Lung (tissue), 17 donors: ENCODE measurements at places on chromosomes 3 and 15. TPM values are rescaled to one million over a fixed set of nuclear protein-coding genes. Genes with fewer than 3 reads are reported as not detected.

- H3K27me3 ChIP-seq, result no peaks in the 10 kb centered on the region
- no peak for DNase-seq
- H3K4me3 ChIP-seq, result no peak overlapping the region
- H3K27ac ChIP-seq, result no peak overlapping the region
Observed at GRCh38 chr15:31098953-31099740, 2.4 kb downstream of the TRPM1 start.

DNA sequence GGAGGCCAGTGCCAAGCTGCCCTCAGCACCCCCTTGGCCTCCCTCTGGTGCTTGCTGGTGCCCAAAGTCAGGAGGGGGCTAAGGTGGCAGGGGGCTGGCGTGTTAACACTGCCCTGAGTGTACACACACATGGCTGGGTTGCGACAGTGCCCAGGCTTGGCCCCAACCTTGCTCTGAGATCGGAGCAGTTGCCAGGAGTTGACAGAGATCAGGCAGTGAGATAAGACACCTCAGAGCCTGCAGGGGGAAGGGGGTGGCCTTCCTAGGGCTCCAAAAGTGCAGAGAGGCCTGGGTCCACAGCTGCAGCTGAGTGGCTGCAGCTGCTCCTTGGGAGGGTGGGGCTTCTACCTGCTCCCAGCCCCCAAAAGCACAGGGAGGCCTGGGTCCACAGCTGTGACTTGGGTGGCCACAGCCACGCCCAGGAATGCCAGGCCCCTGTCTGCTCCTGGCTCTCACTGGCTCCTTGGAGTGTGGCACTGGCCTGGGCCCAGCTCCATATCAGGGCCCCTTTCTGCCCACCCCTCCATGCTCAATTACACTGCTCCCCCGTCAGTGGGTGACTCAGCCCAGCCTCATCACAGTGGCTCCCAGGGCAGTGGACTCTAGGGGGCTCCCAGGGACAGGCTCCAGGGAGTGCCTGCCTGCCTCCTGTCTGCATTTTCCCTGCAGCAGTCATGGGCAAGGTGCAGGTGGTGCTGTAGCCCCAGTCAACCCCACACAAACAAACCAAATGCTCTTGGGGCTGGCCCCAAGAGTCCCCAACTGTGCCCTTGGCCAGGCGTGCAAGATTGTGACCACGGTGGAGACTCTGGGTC, 56.4 kb upstream of the C15orf39 start:
- no peak overlapping the region for H3K4me3 ChIP-seq
- no peak for DNase-seq
- H3K27me3 ChIP-seq, result no peaks in the 10 kb centered on the region
- no peaks in the 10 kb centered on the region for H3K36me3 ChIP-seq
- H3K4me1 ChIP-seq, result no peaks in the 10 kb centered on the region

DNA sequence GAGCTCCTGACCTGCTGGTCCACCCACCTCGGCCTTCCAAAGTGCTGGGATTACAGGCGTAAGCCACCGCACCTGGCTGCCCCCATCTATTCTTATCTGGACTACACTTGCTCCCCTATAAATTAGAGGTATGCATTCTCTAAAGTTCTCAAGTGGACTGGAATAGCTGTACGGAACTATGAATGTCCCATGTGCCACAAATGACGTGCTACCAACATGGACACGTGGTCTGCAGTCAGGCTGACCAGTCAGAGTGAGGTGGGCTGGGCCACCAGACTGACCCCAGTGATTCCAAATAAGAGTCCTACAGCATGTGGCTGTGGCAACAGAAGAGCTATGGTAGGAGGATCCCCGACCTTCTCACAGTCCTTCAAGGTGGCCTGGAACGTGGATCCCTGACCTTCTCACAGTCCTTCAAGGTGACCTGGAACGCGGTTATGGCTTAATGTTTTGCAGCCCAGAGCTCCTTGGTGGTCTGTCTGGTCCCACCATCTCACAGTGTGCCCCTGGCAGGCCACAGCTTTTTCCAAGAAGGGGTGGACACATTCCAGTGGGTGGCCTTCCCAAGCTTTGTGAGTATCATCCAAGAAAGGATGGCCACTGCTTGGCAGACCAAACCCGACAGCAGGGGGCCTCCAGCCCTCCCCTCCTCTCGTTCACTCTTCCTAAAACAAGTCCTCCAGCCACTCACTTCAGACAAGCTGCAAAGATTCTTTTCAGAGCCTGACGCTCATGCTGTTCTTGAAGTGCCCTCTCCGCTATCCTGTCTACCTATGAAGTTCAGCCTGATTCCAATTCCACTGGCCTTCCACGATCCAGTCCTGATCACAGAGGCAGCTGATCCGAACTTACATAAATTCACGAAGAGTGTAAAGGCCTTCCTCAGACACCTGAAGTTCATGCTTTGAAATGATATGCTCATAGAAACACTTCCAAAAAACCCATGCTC, 4.4 kb downstream of the ADAMTS17 start:
- H3K27me3 ChIP-seq, result peaks cover 4% of the 10 kb centered on the region
- no peak overlapping the region for H3K27ac ChIP-seq
- H3K4me1 ChIP-seq, result no peaks in the 10 kb centered on the region
- DNase-seq, result no peak

DNA sequence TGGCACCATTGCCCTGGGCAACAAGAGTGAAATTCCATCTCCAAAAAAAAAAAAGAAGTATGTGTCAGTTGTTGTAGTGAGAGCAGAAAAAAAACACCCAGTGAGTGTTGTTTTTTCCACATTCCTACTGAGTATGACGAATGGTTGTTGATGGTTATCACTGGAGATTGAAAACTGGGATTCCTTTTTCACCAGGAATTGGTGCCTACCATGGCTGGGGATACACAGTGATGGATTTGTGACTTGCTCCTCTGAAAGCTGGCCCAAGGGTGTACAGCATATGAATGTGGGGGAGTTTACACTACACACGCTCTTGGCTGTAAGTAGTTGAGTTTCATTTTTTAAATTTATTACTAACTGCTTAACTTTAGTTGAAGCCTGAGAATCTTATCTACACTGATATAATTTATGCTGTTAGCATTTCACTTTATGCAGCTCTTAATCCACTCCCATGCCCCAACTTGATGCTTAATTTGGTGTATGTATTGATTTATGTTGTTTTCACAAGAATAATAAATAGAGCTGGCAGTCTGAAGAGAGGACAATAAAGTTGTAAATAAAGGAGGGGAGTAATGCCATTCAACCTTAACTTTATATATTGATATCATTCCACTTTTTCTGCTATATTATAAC, 56.0 kb upstream of the MME start:
- H3K4me3 ChIP-seq, result no peak overlapping the region
- no peaks in the 10 kb centered on the region for H3K27me3 ChIP-seq
- no peaks in the 10 kb centered on the region for H3K4me1 ChIP-seq
- H3K27ac ChIP-seq, result no peak overlapping the region
- no peak for DNase-seq

GRCh38 chr3:88203642-88204055, 53.9 kb downstream of the C3orf38 start:
- H3K27ac ChIP-seq, result no peak overlapping the region
- peak; percentile 82 for DNase-seq

DNA sequence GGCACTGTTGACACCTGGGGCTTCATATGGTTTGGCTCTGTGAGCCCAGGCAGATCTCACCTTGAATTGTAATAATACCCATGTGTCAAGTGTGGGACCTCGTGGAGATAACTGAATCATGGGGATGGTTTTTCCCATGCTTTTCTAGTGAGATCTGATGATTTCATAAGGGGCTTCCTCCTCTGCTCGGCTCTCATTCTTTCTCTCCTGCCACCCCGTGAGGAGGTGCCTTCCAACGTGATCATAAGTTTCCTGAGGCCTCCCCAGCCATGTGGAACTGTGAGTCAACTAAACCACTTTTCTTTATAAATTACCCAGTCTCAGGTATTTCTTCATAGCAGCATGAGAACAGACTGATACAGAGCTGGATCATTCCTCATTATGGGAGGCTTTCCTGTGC, 655.9 kb upstream of the ADAMTS9 start:
- no peaks in the 10 kb centered on the region for H3K36me3 ChIP-seq
- no peak overlapping the region for H3K27ac ChIP-seq
- H3K4me1 ChIP-seq, result no peaks in the 10 kb centered on the region
- no peak overlapping the region for H3K4me3 ChIP-seq
- no peaks in the 10 kb centered on the region for H3K27me3 ChIP-seq

Gene AADACL2
- total RNA-seq, result not detected

Gene TMEM115
- 29.0 TPM for total RNA-seq

- H3K27me3 ChIP-seq, result no peaks in the 10 kb centered on the region
- H3K4me3 ChIP-seq, result no peak overlapping the region
- no peaks in the 10 kb centered on the region for H3K36me3 ChIP-seq
- no peak overlapping the region for H3K27ac ChIP-seq
Observed at GRCh38 chr15:95948411-95948810, 382.1 kb upstream of the NR2F2 start.

GRCh38 chr15:41774062-41774881, at the start of gene MAPKBP1:
TSS of gene MAPKBP1 (plus strand) at chr15:41774484. CDS start at chr15:41775276, 792 bp downstream.
- H3K27ac ChIP-seq, result peak within 1 kb of the TSS; percentile 78
- no peaks in the 10 kb centered on the region for H3K27me3 ChIP-seq
- peak; percentile 98 for DNase-seq
- peaks cover 36% of the 10 kb centered on the region for H3K4me1 ChIP-seq

Gene PIF1
- total RNA-seq, result 1.1 TPM

GRCh38 chr15:80643431-80643951, 51.6 kb upstream of the ABHD17C start:
- H3K36me3 ChIP-seq, result no peaks in the 10 kb centered on the region
- DNase-seq, result no peak
- no peaks in the 10 kb centered on the region for H3K4me1 ChIP-seq
